ENCODE measurements at places on chromosomes 2 and 18. TPM values are rescaled to one million over a fixed set of nuclear protein-coding genes. Genes with fewer than 3 reads are reported as not detected.

COL4A3 gene
- total RNA-seq = 0.83 TPM

ASB18 gene
- total RNA-seq = not detected

CENPO gene
- total RNA-seq = 2.8 TPM

ALPI gene
- total RNA-seq = not detected

SERPINB11 gene
- not detected for total RNA-seq

BMP10 gene
- total RNA-seq = not detected

GCKR gene
- not detected for total RNA-seq

HYCC2 gene
- 13.6 TPM for total RNA-seq

DNA sequence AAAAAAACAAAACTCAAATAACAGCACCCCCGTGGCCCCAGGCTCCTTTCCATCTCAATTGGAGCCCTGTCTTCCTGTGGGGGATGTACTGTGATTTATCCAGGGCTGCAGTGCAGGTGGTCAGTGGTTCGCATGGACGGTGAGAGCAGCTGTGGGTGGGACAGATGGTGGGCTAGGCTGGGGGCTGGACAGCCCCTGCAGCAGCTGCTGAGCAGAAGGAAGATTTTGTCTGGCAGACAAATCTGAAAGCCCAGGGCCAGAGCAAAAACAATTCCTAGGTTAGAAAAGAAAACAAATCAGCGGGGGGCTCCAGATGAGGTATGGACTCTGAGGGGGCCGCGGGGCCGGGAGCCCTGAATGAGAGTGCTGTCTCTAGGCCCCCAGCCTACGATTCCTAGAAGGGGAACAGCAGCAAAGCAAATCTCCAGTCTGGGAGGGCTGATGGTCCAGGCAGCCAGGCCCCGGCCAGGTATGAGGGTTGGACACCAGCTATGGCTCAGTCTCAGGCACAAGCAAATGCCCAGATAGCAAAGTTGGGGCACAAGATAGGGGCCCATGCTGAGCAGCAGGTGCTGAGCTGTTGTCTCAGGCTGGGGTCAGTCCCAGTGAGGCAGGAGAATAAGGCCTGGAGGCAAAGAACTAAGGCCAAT lies 45.4 kb downstream of the SOWAHC start:
- no peak for DNase-seq

GRCh38 chr2:216632952-216633615 lies at the start of gene IGFBP2:
Gene IGFBP2, plus strand, starts transcription at chr2:216633420. Its CDS starts 104 bp downstream, at chr2:216633524.
- DNase-seq = no peak

DNA sequence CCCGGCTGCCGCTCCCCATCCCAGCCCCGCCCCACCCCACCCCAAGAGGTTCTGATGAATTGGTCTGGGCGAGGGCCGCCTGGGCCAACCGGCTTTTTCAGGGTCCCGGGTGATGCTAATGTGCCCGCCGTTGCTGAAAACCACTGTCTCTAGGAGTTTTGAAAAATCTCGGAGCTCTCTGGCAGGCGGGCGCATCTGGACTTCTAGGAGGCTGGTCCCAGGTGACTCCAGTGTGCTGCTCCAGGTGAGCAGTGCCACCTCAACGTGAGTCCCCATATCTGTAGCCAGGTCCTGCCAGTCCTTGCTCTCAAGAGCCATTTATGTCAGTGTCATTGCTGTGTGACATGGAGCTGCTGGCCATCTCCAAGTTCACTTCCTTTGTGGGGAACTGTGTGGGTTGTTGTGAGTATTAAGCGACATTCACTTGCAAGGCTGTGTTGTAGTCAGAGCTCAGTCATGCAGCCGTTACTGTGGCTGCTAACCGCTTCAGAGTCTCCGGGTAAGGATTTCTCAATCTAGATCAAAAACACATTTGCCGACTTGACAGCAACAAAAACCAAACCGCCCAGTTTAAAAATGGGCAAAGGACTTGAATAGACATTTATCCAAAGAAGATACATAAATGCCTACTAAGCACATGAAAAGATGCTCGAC lies at the start of gene RFX8:
Gene RFX8, minus strand, starts transcription at position 382 of the 654 bp plus-strand sequence. CDS start 8,264 bp downstream, outside the sequence.
- no peak for DNase-seq

GRCh38 chr18:79626905-79627749 lies 52.5 kb upstream of the CTDP1 start:
- peak; percentile 53 for DNase-seq

DNA sequence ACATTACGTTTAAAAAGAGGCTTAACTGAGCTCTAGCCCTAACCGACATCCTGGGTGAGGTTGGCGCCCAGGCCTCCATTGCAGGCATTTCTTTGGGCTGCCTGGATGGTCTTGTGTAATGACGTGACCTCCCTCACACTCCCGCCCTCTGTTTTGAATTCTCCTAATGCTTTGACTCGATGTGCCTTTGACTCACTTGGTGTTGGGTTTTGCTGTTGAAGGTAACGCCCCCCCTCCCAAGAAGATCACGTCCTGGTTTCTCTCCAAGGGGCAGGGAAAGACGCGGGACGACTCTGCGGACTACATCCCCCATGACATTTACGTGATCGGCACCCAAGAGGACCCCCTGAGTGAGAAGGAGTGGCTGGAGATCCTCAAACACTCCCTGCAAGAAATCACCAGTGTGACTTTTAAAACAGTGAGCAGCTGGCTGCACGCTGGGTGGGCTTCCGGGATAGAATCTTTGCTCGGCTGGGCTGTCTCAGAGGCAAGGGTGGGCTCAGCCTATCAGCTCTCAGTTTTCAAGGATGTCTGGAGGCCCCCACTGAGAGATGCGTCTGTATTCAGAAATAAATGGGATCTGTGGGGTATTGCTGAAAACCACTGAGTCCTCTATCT lies 87.9 kb upstream of the ATG16L1 start:
- no peak for DNase-seq

- no peak for DNase-seq
These were observed 30.0 kb upstream of the HS6ST1 start for GRCh38 chr2:128348701-128349100.

GRCh38 chr18:48560491-48560890 lies 21.7 kb downstream of the CTIF start:
- DNase-seq = no peak

GRCh38 chr2:101518578-101519492 lies 43.9 kb upstream of the RFX8 start:
- no peak for DNase-seq

DNA sequence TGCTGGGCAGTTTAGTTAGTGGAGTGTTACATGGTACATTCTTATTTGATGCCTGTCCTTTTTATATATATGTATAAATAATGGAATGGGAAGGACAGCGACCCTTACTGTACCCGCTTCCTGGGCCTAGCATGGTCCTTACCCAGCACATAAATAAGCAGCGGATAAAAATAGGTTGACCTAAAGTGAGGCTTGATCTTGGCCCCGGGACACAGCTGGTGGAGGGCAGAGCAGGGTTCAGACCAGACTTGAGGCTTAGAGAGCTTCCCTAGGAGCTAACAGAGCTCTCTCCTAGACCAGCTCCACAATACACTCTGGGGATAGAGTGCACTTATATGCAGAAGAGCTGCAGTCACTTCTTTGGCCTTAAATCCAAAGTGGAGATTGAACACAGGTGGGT lies 46.9 kb upstream of the RPL31 start:
- DNase-seq = peak; percentile 8

DNA sequence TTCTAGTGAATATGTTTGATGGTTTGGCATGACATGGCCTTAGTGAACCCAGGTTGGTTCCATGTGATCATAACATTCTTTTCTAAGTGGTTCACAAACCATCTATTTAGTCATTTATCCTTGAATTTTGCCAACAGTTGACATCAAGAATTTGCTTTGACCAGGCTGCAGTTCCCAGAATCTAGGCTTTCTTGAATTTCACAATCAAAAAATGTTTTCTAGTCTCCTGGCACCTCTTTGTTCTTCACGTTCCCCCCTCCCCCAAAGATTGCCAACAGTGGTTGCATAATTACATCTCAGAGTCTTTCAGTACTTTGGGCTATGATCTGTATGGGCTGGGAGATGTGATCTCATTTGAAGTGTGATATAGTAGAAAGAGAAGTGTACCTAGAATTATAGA lies 124.0 kb downstream of the GATA6 start:
- DNase-seq = no peak

GRCh38 chr2:119546447-119546767 lies 2.2 kb downstream of the CFAP221 start:
- no peak for DNase-seq

DNA sequence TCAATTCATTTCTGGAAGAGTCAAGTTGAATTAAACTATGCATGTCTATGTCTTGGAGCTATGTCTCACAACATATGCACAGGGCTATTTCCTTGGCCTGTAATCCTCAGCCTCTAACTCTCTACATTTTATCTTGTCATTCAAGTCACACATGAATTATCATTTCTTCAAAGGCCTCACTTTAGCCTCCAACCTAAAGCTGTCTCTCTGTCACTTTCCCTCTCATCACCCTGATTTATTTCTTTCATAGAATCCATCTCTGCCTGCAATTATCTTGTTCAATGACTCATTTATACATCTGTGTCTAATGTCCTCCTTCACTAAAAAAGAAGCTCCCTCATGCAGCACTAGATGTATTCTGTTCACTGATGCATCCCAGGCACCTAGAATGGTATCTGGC lies 614.2 kb upstream of the REG3G start:
- no peak for DNase-seq

DNA sequence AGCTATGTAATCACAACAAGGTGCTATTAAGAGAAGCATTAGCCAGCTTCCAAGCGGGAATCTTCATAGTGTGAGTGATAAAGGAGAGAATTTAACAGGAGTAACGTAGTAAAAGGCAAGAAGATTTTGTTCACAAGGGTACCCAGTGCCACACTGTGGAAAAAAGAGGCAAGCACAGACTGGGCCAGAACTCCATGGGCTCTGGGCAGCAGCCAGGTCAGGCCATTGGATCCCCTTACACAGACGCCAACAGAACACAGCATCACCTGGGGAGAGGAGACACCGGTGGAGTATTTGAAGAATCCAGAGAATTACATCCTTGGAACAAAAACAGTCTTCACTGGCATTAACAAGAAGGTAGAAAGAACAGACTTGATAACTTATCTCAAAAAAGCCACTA lies 21.2 kb downstream of the AMER3 start:
- no peak for DNase-seq

- DNase-seq = no peak
These were observed 111.8 kb downstream of the UGGT1 start for GRCh38 chr2:128202791-128203190.

GRCh38 chr18:9619990-9620389 lies 5.6 kb upstream of the PPP4R1 start:
- no peak for DNase-seq

- DNase-seq = no peak
These were observed 368.6 kb downstream of the GRB14 start for GRCh38 chr2:164252568-164253287.

DNA sequence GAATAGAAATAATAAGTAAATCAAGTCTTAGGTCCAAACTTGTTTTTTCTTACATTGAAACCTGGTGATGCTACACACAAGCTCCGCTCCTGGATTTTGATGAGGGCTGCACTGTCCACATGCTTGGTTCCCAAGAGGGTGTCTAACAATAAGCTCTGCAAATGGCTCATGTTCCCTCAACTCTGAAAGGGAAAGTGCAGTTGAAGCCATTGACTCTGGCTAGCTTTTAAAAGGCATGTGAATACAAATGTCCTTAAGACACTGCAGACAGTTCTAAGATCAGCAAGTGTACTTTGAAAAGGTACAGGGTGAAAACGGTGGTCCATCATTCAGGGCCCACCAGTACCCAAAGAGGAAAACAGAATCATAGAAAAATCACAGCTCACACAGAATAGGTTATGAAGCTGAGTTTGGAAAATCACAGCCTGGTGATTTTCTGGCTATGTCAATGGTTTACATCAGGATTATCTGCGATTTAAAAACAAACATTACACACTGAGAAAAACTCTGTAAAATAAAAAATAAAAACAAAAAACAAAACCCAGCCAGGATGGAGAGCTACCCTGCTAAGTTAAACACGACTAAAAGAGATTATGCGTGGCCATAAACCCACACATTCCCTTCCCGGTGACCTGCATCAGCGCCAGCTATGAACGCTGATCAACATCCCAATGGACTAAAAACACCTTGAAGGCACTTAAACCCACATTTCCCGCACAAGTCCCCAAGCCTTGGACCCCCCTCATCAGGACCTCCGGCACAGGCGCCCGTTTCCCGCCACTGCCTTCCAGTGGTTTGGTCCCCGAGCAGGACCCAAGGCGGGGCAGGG lies 554 bp downstream of the PFN4 start:
- no peak for DNase-seq

- no peak for DNase-seq
These were observed 5.5 kb upstream of the TACR1 start for GRCh38 chr2:75204833-75205232.

GRCh38 chr2:40554665-40555294 lies 102.9 kb upstream of the SLC8A1 start:
- DNase-seq = peak; percentile 70

GRCh38 chr2:128477891-128478290 lies 159.2 kb upstream of the HS6ST1 start:
- no peak for DNase-seq

DNA sequence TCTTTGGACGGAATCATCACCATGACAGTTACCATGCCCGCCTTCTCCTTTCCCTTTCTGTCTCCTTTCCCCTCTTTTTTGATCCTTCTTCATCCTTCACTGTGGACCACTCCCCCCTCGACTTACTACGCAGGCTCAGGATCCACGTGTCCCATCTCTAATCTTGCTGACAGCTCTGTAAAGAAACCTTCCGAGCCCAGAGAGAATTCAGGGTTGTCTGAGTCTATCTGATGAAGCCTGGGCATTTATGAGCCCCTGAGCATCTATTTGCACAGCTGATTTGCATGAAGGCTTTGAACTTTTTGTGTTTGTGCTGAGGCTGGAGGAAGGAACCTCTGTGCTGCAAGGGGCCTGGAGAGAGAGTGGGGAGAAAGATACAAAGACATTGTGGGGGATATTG lies 50.7 kb downstream of the CIB4 start:
- no peak for DNase-seq

DNA sequence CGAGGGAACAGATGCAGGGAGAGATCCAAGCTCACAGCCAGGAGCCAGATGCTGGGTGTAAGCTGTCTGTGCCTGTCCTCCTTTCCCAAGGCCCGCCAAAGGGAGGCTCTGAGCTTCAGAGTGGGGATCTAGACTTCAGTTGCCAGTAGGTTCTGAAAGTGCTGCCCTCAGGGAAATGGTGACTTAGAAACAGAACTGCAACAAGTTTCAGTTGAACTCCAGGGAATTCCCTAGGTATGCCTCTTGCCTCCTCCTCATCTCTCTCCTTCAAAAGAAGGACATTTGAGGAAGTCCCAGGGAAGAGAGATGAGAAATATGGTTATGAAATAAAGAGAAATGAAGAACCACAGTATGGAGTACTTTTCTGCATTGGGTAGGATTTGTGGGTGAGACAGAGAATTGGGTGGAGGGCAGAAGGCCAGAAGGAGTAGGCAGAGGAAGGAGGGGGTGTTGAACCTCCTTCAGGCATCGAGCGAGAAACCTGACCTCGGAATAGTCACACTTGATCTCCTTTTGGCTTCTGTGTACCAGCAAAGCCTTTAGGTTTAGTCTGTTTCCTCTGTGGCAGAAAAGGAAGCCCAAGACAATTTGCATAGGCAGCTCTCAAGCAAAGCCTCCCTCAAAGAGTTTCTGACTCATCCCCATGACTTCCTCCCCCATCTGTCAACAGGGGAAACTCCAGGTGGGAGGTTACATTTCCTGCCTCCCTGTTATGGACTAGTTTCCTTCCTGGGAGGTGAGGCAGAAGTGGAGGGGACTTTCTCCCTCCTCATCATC lies 45.7 kb downstream of the QPCT start:
- no peak for DNase-seq
